ENCODE measurements at places on chromosomes 2 and 18. TPM values are rescaled to one million over a fixed set of nuclear protein-coding genes. Genes with fewer than 3 reads are reported as not detected.

Gene GALNT13
- 0.25 TPM for total RNA-seq

Gene RIT2
- not detected for total RNA-seq

Gene BOLL
- not detected for total RNA-seq

DNA sequence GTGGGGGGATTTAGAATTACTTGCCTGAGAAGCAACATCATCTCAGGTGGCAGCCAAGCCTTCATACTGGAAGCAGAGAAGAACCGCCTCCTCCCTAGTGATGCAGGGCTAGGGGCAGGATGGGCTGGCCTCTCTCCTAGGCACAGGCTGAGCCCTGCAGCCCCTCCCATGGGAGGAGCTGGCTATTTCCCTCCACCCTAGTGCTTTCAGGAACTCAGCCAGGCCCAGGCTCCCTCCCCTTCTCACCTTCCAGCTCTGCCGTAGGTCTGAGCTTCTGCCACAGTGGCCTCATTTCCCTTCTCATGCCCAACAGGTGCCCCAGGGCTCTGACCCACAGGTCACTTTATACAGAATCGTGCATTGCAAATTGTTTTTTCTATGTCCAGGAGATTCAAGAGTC is 31.0 kb downstream of the CENPA start:
- no peak for DNase-seq

- no peak for DNase-seq
Measured at GRCh38 chr2:28447943-28448792, 47.7 kb upstream of the PLB1 start.

- DNase-seq, result no peak
Measured at GRCh38 chr2:30231996-30232800, 864 bp downstream of the LBH start.

DNA sequence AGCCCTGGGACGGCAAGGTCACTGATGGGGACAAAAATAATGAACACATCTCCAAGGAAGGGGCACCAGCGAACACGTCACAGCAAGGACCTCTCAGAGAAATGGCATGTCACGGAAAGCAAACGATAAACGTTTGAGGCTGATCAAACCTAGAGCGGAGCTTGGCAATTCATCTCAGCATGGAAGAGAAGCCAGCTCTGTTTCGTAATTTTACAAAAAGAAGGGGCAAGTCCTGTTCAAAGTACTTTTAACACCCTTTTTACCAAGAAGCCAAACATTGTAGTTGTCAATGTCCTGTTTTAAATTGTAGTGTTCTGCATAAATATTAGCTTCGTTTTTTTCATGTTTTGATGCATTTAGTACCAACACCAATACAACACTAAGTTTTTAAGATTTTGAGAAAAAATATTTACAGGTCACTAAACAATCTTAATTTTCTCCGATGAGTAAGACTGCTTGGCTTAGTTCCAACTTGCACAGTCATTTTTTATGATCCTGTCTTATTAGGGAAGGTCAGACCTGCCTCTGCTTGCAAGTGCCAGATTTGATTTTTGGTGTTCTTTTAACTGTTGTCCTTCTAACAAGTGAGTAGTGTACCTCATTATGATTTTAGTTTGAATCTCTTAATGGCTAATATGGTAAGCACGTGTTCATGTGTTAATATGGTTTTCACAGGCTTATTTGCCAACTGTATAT is 818.5 kb upstream of the SALL3 start:
- DNase-seq, result no peak

DNA sequence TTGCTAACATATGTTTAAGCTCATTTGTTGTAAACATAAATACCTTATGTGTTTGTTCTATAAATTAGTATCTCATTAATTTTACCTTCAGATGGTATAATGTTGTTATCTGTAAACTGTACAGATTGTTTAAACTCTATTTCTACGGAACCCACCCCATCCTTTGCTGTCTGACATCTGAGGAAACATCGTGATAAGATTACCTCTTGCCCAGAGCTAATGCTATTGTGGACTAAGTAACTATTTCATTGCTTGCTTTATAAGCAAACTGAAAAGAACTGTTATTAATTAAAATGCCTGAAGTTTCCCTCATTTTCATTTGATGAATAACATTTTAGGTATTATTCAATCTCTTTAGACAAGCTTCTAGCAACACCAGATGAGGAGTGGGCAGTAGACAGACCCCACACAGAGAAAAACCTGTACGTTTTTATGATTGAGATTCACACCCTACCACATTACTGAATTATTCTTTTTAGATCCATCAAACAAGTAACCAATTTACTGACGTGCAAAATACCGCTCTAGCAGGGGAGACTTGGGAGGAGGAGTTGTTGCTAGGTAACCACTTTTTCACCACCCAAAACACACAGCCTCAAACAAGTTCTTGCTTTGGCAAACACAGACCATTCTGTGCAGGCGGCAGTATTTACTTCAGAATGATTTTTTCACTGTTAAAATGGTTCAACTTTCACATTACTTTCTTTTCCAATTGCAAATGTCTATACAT is 1.9 kb upstream of the SYT4 start:
- no peak for DNase-seq

GRCh38 chr18:26827581-26827980 is 37.9 kb downstream of the AQP4 start:
- DNase-seq, result no peak

DNA sequence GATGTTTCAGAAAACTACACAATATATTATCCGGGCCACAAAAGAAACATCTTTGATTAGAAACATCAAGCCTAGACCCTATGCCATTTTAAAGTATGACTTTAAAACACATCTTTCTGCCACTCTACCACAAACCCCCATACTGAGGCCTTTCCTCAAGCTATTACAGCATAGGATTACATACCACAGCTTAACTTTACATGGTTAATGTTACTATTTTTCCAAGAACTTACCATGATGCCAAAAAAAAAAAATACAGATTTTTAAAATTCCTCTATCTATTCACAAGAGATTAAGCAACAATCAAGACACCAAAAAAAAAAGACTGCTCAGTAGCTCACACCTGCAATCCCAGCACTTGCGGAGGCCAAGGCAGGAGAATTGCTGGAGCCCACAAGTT is 9.0 kb downstream of the NCKAP1 start:
- no peak for DNase-seq
